Common myeloid progenitor, CD34-positive (primary cell): ENCODE measurements at places on chromosomes 4 and X.
A peak's percentile ranks its signal among the peaks of the same experiment; 100 is the strongest.

DNA sequence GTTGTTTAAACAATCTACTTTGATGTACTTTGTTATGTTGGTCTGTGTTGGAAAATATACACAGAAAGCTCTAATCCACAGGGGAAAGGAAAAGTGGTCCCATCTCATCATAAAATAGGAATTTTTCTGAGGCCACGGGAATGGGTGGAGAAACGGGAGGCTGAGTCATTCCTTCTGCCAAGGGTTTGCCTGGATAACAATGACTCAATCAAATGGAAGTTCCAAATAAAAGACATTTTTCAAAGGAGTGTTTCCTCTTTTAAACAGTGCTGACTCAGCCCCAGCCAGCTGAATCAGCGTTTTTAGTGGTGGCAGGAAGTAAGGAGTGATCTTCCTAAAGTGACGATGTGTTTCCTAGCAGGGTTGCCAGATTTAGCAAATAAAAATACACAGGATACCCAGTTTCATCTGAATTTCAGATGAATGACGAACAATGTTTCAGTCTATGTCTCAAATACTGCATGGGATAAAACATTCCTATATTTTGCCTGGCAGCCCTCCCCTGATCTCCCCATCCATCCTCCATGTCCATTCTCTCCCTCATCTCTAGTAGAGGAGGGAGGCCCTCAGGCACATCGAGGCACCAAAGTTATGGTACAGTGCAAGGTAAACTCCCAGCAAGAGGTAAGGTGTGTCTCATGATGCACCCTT, 345.4 kb upstream of the GATB start:
- peak; percentile 42 for DNase-seq

GRCh38 chr4:4810092-4810774, 49.2 kb upstream of the MSX1 start:
- no peak for DNase-seq

DNA sequence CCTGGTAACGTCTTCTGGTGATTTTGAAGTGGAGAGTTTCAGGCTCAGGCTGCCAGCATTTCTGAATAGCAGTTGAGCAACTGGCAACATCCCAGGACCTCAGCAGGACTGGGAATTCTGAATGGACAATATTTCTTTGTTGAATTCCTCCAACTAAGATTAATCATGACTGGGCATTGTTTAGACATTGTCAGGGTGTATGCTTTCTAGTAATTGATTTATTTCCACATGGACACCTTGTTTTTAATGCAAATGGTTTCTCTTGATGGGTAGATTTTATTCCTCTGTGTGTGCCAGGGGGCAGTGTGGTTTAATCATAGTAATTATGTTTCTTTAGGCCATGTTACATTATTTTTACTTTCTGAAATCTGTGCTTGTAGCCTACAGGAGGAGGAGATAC, 1004.7 kb upstream of the LCORL start:
- DNase-seq: no peak

DNA sequence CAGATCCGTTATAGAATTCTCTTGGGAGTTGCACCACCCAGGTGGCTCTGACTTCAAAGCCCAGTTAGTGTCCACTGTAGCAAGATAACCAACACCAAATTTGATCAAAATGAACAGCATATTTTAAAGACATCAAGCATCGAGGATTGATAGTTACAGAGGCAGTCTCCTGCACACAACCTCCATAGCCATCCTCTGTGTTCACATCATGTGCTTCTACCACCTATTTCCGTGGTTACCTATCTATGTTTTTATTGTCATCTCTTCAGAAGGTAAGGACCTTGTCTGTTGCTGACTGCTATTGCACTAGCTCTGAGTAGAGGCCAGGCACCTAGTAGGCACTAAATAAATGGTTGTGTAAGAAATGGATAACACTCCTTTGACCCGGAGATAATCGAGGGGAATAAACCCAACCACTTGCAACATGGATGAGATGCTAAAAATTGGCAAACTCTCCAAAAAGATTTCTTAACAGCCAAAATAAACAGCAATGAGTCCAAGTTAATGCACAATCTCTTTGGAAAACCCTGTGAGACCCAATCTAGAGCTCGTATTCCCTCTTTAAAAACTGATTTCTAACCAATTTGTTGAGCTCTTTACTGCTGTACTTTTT, 14.7 kb upstream of the C1QTNF7 start:
- DNase-seq: no peak

DNA sequence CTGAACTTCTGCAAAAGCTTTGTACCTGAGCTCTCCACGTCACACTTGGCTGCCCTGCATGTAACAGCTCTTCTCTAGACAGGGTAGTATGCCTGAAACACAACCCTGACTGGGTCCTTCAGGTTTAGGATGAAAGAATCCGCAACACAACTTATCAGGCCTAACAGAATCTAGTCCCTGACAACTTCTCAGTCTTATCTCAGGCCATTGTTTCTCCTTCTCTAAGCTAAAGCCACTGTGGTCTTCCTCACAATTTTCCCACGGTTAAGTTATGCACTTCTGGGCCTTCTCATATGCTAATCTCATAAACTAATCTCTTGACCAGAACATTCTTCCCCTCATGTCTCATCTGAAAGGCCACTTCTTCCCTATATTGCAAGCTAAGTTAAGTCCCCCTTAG, 10.8 kb upstream of the TMPRSS11B start:
- no peak for DNase-seq

DNA sequence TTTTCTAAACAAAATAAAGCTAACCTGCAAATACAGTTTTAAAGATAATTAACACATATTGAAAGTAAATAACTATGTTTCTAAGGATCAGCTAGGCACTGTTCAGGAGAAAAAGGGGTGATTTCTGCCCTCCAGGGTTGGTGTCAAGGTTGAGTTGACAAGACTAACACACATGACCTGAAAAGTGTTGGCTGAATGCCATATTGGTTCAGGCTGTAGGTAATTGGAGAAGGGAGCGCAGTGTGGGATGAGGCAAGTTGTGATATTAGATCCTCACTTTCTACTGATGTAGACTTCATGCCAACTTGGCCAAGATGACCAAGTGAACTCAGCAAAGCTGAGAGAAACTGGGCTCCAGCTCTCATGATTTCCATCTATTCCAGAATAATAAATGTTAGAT, 42.2 kb downstream of the PPM1K start:
- no peak for DNase-seq

DNA sequence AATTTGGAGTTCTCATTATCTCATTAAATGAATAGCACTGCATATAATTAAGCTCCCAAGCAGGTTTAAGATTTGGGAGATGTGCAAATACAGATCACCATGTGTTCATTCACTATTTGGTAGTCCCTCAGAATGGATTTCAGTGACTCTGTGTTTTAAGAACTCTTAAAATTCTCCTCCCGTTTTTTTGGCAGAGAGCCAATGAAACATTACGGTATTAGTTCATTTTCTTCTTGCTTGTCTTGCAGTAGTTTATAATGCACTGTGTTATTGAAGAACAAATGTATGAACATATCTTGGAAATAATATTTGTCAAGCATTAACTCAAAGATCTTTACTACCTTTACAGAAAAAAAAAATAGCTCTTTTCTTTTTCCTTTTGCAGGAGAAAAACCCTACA, 32.7 kb downstream of the KLF3 start:
- no peak for DNase-seq

GRCh38 chrX:72057849-72058248, 73.9 kb downstream of the RTL5 start:
- no peak for DNase-seq

DNA sequence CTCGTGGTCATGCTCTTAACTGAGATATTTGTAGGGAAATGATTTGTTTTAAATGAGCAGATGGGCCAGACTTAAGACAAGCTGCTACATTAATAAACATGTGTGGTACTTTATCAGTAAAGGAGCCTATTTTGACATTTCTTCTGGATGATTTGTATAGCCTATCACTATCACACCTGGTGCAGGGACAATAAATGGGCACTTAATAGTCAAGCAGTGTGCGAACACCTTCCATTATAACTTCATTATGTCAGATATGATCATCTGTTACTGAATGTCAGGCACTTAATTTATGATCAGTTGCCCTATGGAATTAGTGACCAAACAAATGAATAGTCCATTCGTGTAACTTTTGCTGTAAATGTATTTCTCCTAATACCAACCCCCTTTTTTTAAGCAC, 628.8 kb downstream of the ADGRL3 start:
- no peak for DNase-seq

DNA sequence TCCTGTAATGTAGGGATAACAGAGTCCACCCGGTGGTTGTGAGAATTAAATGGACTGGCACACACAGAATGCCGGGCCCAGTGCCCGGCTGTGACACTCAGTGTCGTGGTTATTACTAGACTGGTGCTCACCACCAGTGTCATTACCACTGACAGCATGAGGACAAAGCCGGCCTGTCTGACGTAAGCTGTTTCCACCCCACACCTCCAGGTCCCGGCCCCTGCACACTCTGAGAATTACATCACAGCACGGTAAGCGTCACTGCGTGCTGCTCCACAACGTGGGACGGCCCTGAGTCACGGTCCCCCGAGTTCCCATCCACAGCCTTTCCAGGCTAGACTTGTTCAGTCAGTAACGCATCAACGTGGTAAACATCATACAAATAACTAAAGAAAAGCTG, 22.9 kb downstream of the FAT1 start:
- no peak for DNase-seq

GRCh38 chrX:45421806-45422205, 221.1 kb upstream of the DIPK2B start:
- no peak for DNase-seq

GRCh38 chrX:10138726-10139125, 18.0 kb upstream of the CLCN4 start:
- no peak for DNase-seq

DNA sequence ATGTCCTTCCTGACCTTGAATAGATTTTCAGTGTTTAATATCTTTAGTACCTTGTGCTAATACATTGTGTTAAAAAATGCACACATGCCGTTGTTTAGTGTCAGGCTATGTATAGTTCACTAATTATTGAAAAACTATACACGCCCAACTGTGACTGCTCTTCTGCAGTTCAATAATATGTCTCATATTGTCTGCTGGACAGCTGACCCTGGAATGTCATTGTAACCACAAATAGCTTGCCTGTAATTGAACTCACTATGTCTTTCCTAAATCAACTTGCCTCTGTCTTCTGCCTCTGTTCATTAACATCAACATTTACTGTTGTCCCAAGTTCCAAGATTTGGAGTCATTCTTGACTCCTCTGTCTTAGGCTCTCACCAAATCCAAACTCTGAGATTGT, 114.5 kb downstream of the TMA16 start:
- no peak for DNase-seq

DNA sequence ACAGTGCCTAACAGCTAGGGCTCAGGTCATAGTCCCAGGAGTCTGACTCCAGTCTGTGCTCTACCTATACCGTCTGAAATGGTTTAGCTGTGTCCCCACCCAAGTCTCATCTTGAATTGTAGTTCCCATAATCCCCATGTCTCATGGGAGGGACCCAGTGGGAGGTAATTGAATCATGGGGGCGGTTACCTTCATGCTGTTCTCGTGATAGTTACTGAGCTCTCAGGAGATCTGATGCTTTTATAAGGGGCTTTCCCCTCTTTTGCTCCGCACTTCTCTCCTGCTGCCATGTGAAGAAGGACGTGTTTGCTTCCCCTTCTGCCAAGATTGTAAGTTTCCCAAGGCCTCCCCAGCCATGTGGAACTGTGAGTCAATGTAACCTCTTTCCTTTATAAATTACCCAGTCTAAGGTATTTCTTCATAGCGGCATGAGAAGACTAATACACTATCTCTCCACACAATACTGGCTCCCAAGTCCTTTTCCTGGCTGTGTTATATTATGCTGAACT, 110.8 kb downstream of the AFAP1 start:
- no peak for DNase-seq

GRCh38 chr4:21879187-21879586, 69.4 kb downstream of the KCNIP4 start:
- no peak for DNase-seq

DNA sequence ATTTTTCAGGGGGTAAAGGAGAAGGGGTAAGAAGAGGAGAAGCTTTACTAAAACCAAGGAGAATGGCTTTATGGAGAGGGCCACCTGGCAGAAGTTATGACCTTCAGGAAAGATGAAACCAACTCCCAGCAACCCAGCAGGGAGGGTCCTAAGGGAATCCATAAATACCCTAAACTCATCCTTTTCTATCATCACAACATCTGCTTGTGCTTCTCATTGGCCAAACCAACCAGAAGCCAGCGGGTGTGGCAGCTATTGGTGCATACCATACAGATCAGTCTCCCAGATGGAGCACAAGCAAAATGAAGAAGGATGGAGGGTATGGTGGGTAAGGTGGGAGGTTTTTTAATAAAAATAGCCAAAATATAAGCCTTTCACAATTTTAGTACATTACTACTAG, 58.5 kb upstream of the ARSJ start:
- DNase-seq: no peak

DNA sequence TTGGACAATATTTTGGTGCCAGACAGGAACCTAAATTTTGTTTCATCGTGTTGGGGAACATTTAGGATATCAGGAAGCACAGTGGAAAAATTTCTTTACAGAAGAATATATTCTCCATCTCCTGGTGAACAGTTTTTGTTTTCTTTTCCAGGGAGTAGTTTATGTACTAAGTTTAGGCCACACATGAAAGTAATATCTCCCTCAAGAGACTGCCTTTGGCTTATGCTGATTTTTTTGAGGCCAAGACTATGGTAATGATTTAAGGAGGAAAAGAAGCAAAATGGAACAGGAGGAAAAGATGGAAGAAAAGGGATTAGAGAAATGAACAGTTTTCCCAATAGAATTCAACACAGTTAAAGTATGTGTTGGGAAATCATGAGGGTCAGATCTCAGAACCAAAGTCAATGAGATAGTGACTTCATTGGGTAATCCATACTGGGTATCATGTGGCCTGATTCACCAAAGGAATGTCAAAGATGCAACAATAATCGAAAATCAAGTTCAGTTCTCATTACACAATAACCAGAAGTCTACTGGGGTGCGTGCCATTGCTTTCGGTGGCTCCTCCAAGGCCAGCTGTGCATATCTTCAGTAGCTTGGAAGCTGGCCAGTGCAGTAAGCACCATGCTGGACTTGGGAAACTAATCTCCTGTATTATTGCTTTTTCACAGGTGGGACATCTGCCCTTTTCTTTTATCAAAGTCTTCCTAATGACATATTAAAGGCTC, 234.8 kb downstream of the COL25A1 start:
- DNase-seq: no peak

DNA sequence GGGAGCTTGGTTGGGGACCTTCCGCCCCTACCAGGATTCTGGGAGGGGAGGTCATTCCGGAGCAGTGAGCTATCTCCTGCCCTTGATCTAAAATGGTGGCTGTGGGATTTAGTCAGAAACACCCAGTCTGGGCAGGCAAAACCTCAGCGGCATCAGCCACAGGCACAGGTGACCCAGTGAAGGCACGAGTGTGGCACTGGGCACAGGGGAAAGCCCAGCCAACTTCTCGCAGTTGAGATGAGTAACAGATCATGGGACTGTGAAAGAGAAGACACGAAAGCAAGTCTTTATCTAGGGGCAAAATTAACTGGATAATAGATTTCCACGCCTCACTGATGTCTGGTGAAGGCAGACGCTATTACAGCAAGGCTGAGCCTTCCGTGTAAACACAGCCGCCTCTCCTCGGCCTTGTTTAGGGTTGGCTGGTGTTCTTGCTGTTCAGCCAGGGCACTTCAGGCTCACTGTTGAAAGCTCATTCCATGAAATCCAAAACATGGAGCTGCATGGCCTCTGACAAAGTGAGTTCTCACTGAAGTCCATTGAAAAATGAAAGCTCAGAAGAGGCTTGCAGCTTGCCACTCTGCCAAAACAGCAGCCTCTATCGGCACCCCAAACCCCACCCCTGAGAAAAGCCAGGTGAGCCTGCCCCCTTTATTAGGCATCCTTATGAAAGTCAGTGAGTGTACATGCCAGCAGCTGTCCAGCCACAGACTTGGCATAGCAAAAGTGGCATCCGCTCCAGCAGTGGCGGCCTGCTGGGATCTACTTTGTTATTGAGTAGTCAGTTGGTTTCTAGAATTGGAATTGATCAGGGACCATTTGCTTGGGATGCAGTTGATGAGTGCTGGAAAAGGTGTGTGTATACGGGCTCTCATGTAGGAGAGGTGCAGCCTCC, 102.3 kb upstream of the MTM1 start:
- no peak for DNase-seq
